ENCODE measurements at places on chromosomes 7 and 10. TPM values are rescaled to one million over a fixed set of nuclear protein-coding genes. Genes with fewer than 3 reads are reported as not detected.
A peak's percentile ranks its signal among the peaks of the same experiment; 100 is the strongest.

DNA sequence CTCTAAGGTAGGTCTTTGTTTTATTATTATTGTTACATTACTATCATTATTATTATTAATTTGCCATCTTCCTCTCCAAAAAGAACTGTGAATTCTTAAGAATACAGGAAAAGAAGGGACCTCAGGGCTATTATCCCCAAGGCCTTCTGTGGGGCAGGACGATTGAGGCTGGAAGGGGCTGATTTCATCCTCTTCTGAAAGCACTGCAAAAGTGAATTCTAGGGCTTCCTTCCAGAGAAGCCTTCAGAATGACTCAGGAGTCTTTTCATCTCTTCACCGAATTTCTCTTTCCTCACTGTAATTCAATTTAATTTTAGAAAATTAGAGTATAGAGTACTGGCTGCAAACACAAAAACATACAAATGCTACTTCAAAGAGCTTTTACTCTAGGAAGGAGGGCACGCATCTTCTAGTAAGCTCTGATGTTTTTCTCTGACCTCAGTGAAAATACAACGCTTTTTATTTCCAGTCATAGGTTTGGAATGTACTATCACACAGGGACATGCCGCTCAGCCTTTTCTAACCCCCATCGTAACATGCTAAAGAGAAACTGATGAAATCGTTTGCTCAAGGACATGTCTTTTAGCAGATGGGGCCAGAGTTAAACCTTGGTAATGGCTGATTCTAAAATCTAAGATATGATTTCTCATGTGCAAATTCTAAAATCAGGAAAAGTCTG, 280.2 kb upstream of the PITRM1 start:
- DNase-seq, result no peak
- H3K36me3 ChIP-seq, result no peaks in the 10 kb centered on the region
- H3K4me3 ChIP-seq, result no peak overlapping the region
- H3K4me1 ChIP-seq, result no peaks in the 10 kb centered on the region

- no peak overlapping the region for H3K27ac ChIP-seq
- no peaks in the 10 kb centered on the region for H3K36me3 ChIP-seq
- no peak for DNase-seq
These were observed 1412.4 kb upstream of the CELF2 start for GRCh38 chr10:9605231-9605630.

DNA sequence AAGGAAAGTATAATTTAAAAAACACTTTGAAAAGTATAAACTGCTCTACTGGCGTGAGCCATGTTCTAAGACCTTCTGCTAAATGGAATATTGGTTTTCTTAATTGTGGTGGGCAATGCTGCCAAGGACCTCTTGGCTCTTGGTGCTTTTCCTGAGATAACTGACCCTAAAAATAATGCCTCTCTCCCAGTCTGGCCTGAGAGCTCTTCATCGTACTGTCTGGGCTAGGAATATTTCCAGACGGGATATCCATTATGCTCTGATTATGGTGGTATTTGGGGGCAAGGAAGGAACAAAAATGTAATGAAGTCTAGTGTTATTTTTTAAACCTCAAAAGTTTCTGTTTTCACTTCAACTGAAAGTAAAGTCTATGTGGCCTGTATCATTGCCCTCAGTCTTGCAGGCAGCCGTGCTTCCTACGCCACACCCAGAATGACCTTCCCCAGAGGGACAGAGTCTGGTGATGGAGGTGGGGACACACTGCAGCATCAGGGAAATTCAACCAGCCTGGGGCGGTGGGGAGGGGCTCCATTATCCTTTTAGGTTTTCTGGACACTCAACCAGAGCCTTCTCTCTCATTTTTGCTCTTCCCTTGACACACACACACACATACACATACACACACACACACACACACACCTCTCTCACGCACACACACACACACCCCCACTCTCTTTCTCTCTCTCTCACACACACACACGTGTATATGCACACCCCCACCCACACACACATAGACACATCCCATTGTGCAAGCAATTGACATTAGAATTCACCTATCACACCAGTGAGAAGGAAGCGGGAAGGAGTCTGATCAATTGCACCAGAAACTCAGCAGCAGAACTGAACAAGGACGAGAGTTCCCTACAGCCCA, 99.6 kb downstream of the LRRC18 start:
- no peaks in the 10 kb centered on the region for H3K36me3 ChIP-seq
- no peak for DNase-seq
- no peak overlapping the region for H3K27ac ChIP-seq
- H3K4me1 ChIP-seq, result no peaks in the 10 kb centered on the region
- H3K4me3 ChIP-seq, result no peak overlapping the region

DNA sequence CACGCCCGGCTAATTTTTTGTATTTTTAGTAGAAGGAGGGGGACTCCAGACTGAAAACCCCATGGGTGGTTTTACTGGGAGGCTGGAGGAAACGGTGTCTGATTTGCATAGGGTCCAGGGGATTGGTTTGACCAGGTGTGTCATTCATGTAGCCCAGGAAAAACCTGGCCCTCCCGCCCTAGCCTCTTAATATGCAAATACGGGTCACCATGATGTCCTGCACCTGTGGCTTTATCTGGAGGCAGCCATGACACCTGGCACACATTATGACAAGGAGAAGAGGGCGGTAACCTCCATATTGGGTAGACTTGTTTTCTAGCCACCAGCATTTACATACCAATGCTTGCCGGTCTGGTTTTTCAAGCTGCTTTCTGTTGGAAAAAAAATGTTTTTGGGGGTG, 68.0 kb downstream of the TRIL start:
- H3K4me1 ChIP-seq, result no peaks in the 10 kb centered on the region
- 0 out of 2 replicates have a peak, but pooled peaks cover 3% of the 10 kb centered on the region for H3K27me3 ChIP-seq
- no peaks in the 10 kb centered on the region for H3K36me3 ChIP-seq
- H3K27ac ChIP-seq, result no peak overlapping the region

Gene TRPV5
- total RNA-seq, result not detected

GRCh38 chr7:157757211-157757610, 420.4 kb downstream of the DNAJB6 start:
- H3K27me3 ChIP-seq, result peaks cover 76% of the 10 kb centered on the region
- H3K36me3 ChIP-seq, result no peaks in the 10 kb centered on the region
- H3K27ac ChIP-seq, result no peak overlapping the region
- H3K4me1 ChIP-seq, result no peaks in the 10 kb centered on the region
- no peak for DNase-seq

DNA sequence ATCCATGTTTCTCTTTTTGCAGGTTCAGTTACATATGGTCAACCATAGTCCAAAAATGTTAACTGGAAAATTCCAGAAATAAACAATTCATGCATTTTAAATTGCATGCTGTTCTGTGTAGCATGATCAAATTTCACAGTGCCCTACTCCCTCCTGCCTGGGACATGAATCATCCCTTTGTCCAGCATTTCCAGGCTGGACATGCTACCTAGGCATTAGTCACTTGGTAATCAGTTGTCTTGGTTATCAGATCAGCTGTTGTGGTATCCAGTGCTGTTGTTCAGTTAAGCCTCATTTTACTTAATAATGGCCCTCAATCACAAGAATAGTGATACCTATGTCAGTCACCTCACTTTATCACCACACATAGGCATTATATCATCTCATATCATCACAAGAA, 7.3 kb upstream of the PNLIP start:
- H3K27ac ChIP-seq, result no peak overlapping the region
- no peaks in the 10 kb centered on the region for H3K4me1 ChIP-seq
- no peak overlapping the region for H3K4me3 ChIP-seq
- H3K27me3 ChIP-seq, result no peaks in the 10 kb centered on the region
- no peaks in the 10 kb centered on the region for H3K36me3 ChIP-seq

DNA sequence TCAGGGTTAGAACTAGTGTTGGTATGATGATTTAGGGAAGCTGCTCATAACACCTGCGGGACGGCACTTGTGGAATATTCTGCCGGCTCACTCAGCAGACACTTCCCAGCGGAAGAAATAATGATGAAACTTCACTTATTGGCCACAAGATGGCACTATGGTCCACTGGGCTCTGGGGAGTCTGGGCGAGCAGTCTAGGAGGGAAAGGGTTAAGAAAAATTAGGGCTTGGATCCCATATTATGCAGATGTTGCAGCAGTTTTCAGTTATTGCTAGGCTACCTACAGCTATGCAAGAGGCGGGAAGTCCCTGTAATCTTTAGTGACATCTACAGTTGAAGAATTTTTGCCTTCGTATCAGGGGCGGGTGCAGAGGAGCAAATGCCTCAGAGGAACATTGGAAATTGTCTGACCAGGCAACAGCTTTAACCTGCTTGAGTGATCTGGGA, 238.7 kb upstream of the PRSS58 start:
- H3K27ac ChIP-seq, result no peak overlapping the region
- no peaks in the 10 kb centered on the region for H3K4me1 ChIP-seq
- no peaks in the 10 kb centered on the region for H3K36me3 ChIP-seq
- H3K27me3 ChIP-seq, result no peaks in the 10 kb centered on the region
- DNase-seq, result peak; percentile 81

Gene CALD1
- total RNA-seq, result 0.40 TPM

DNA sequence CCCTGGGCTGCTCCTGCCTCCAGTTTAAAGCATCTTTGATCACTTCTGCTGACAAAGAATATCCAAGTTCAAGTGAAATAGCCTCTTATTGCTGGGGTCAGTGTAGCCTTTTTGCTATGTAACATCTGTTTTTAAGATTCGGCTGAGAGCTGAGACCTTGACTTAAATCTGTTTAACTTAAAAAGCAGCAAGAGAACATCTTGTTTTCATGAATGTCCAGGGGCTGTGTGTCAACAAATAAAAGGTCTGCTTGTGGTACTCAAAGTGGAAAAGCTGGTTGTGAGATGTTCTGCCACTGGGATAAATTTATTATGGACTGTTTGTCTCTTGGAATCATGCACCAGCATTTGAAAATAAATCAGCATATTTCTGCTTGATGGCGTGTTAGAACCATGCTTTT, 73.2 kb downstream of the CALD1 start:
- no peak for DNase-seq
- peaks cover 16% of the 10 kb centered on the region for H3K4me1 ChIP-seq
- H3K27ac ChIP-seq, result no peak overlapping the region
- H3K36me3 ChIP-seq, result no peaks in the 10 kb centered on the region
- no peak overlapping the region for H3K4me3 ChIP-seq

Gene SPDYE11
- not detected for total RNA-seq

- peak; percentile 70 for DNase-seq
- H3K4me3 ChIP-seq, result no peak overlapping the region
- H3K27me3 ChIP-seq, result no peaks in the 10 kb centered on the region
- peaks cover 3% of the 10 kb centered on the region for H3K4me1 ChIP-seq
These were observed 4.1 kb upstream of the ARHGAP21 start for GRCh38 chr10:24727786-24728185.

Gene SGMS1
- total RNA-seq, result 94.0 TPM

DNA sequence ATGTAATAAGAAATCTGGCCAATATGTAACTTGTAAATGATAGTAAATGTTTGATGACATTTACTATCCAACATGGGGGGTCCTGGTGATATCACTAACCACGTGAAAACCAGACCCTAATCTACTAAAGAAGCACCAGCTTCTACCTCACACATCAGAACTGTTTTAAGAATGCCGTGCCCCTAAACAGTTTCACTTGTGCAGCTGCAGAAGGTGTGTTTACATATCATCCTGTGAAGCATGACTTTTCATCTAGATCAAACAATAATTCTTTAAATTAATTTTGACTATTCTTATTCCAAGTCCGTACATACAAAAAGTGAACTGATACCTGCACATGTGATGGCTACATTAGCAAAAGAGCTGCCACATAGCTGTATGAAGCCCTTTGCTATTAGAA, 61.0 kb downstream of the STEAP1B start:
- H3K27ac ChIP-seq, result no peak overlapping the region
- peaks cover 27% of the 10 kb centered on the region for H3K4me1 ChIP-seq
- no peak for DNase-seq
- no peak overlapping the region for H3K4me3 ChIP-seq
- H3K36me3 ChIP-seq, result no peaks in the 10 kb centered on the region

- H3K4me3 ChIP-seq, result peak overlapping the region; percentile 79
- DNase-seq, result no peak
- peaks cover 5% of the 10 kb centered on the region for H3K36me3 ChIP-seq
- no peaks in the 10 kb centered on the region for H3K27me3 ChIP-seq
- H3K4me1 ChIP-seq, result peaks cover 14% of the 10 kb centered on the region
These were observed 426 bp downstream of the SYPL1 start for GRCh38 chr7:106111655-106112117.

All from K562 (cell line).